ENCODE measurements at places on chromosomes 3 and 15.

DNA sequence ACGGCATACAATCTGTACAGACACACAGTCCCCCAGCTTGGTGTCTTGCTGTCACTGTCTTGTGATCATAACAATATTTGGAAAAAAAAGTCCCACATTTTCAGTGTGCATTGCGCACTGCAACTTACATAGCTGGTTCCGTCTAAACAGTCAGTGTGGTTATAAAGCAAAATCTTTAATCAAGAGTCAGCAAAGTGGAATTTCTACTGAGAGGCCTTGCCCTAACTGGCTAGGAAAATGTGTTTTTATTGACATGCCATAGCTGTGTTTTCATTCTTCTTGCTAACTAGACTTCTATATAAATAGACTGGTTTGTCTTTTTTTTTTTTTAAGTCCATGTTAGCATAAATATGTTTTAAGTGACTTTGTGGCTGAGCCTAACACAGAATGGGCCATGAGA is 174.8 kb downstream of the POLR2M start:
- no peak for DNase-seq

DNA sequence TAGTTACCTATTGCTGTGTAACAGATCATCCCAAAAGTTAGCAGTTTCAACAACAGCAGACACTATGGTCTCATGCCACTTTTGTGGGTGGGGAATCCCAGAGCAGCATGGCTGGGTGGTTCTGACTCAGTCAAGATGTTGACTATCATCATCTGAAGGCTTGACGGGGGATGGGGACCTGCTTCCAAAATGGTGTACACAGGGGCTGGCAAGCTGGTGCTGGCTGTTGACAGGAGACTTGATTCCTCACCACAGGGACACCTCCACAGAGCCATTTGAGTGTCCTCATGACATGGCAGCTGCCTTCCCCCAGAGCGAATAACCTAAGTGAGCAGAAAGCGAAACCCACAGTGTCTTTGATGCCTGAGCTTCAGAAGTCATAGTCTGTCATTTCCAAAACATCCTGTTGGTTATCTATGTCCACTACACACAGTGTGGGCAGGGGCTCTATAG is 19.1 kb downstream of the DNAJB8 start:
- DNase-seq = peak; percentile 64

GRCh38 chr3:103794656-103795055 is 1359.8 kb downstream of the ZPLD1 start:
- no peak for DNase-seq

- no peak for DNase-seq
Observed at GRCh38 chr3:7207125-7207524, 346.2 kb downstream of the GRM7 start.

- DNase-seq = no peak
Observed at GRCh38 chr3:196471551-196471950, 32.0 kb downstream of the RNF168 start.

DNA sequence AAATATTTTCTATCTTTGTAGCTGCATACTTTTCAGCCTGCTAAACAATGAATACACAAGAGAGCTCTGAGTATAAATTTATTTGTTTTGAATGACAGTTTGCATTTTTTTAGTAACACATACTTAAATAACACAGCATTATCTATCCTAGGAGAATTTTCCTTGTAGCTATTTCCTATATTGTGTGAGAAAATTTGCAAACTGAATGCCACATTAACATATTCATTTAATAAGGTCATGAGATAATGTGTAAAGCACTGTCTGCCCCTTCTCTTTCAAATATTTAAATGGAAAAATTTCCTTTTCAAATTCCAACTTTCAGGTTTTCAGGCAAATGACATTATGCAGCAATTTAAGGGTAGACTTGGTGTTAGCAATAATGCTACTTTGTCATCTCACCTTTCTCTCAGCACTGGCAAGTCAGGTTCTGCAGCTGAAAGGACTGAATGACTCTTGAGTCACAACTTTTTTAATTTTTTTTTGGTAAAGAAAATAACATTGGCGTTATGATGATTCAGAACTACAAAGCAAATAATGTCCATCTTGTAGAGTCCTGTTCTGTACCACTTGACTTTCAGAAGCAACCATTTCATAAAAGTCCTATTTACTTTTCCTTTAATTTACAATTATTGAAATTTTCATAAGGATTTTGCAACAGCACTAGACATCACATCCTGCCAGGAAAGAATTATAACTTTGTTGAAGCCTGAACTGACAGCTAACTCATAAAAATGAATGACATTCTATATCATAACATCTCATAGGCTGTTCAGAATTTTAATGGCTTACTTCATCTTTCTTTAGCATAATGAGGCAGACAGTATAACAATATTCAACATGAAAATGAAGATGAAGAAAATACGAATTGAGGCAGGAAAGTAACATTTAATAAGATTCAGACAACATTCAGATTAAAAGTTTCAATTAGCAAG is 681.6 kb upstream of the SEMA6D start:
- DNase-seq = no peak

GRCh38 chr3:23594894-23595670 is 210.7 kb upstream of the UBE2E1 start:
- no peak for DNase-seq

- no peak for DNase-seq
Observed at GRCh38 chr15:74027688-74028087, 33.2 kb downstream of the PML start.

DNA sequence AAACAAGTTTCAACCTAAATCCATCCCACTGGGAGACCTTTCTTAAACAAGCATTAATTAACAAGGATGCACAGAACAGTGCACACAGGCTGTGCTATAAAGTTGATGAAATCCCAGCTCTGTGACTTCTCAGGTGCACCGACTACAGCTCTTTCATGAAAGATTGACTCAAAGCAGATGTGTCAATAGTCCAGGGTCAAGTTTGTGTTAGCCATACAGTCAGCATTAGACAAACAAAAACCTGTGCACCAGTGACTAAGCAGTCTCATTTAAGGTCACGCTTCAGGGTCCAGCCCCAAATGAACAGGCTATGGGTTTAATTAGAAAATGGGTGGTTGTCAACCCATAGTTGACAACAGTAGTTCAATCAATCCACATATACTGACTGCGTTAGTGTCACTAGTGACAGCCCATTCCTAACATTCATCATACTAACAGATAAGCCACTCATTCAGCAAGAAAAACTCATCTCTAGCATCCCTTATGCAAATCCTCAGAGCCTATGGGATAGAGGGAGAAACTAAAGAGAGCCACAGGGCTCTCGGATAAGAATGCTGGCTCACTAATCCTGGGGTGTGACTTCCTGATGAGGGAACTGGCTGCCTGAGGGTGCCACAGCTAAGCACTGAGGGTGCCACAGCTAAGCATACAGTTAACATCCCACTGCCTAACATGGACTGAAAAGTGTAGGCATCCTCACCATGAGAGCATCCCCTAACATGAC is 84.1 kb downstream of the WNT5A start:
- no peak for DNase-seq

GRCh38 chr3:127307112-127307835 is 19.4 kb upstream of the PRR20G start:
- DNase-seq = no peak

GRCh38 chr3:129481766-129482332 is 41.8 kb downstream of the IFT122 start:
- peak; percentile 8 for DNase-seq

DNA sequence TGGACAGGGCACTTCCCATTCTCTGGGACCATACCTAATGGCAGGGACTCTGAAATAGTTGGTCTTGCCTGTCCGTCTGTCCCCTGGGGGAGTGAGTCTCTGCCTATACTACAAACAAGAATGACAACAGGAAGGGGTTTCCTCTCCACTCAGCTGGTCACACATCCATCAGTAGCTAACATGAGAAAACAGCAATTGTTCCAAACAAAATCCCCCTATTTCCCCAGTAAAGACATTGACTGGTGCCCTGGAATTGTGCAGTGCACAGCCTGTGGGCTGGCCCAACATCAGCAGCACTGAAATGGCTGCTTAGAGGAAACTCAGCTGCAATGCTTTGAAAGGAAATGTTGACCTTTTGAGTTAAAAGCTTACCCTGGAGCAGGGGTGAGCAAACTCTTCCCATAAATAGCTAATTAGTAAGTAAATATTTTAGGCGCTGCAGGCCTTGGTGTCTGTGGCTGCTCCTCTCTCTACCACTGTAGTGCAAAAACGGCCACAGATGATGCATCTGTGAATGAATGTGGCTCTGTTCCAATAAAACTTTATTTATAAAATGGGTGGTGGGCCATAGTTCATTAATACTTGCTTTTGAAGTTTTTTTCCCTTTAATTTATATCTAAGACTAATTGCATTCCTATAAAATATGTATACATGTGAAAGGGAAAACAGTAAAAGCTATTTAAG is 174.3 kb downstream of the KLF13 start:
- no peak for DNase-seq

- no peak for DNase-seq
Observed at GRCh38 chr3:156273111-156273694, 152.8 kb downstream of the KCNAB1 start.

DNA sequence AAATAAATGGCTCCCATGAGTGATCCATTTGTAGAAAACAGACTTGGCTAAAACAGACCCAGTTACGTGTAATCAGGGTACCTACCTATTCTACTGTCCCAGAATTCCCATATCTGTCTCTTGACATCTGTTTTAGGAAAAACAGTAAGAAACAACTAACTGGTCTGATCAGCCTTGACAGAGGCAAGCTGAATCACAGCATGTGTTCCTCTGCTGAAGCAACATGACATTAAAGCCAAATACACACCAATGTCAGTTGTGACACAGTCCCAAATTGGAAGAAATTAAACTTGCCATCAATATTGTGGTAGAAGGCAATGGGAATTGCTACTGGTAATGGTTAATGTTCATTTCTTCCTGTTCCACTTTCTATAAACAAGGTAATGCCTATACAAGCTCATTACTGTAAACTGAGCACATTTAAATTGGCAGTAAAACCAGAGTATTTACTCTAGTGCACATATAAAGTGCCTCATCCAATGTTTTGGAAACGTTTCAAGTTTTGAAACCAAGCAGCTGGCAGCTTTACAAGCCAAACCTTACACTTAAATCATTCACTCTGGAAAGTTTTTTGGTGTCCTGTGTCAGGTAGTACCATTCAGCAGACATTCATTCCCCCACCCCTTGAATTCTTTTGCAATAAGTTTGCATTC is 27.0 kb downstream of the ALDH1A2 start:
- no peak for DNase-seq

GRCh38 chr3:129927072-129927471 is 33.6 kb upstream of the TMCC1 start:
- no peak for DNase-seq

DNA sequence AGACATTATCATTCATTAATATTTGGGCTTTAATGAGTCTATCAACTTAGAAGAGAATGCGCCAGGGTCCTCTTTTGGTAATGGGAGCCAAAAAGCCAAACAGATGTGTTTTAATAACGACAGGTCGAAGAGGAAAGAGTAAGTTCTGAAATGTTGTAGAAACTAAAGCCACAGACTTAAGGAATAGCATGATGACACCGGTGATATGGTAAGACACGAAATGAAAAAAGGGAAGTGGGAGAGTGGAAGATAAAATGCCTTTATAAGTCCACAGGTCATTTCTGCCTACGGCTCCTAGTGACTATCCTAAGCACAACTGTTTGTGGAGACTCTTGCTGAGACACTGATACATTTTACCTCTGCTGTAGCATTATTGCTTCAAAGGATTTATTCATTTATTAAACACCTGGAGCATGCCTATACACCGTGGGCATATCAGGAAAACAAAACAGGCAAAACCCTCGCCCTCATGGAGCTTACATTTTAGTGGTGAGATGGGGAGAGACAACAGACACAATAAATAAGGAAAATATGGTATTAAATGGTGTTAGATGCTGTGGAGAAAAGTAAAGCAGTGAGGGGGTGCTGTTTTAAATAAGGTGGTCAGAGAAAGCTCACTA is 11.7 kb upstream of the CD47 start:
- DNase-seq = no peak
